ENCODE measurements at places on chromosomes 11 and 22.

DNA sequence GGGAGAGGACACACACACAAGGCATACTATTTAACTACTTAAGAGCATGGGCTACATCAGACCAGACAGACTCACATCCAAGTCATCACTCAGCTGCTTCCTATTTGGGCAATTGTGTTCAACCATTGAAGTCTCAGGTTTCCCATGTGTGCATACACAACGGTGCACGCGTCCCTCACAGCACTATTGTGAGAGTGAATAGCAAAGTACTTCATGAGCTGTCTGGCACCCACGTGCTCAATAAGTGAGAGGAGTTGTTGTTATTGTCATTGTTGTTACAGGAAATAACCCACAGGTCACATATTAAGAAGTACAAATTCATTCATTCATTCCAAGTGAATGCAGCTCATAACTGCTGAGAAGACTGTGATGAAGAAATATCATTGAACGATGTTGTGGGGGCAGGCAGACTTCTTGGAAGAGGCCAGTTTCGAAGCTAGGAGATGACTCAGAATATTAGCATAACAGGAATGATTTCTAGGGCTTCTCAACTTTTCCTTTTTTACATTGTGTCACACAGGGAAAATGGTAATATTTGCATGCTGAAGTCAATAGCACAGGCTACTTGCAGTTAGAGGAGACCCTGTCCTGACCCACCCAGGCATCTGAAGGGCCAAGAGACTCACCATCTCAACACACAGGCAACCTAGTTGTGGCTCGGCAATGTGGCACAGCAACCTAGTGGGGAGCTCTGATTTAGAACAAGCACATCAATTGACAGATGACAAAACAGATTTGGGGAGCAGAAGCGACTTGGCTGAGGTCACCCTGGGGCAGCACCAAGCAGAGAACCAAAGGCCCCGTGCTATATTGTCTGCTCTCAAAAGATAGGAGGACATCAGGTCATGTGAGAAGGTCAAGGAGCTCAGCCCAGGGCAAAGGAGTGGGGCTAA, 606.0 kb downstream of the BUD13 start:
- no peak for DNase-seq

GRCh38 chr11:68326334-68327215, 14.2 kb downstream of the LRP5 start:
- DNase-seq: no peak

- no peak for DNase-seq
Measured at GRCh38 chr11:109697140-109697843, 275.3 kb downstream of the C11orf87 start.

DNA sequence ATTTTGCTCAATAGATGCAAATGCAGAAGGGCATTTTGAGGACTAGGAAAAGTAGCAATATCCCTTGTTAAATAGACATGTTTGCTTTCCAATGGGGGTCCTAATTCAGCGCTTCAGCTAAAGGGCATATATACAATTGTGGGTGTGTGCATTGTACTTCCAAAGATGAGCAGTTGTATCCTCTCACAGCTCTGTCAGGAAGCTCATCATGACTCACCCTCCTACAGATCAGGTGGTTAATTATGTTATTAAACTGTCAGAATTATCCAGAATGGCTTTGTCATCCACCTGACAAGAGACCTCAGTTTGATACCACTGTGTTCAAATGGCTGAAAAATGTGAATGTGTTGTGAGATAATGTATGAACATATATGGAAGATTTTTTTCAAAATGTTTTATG, 252.2 kb upstream of the MTNR1B start:
- no peak for DNase-seq

DNA sequence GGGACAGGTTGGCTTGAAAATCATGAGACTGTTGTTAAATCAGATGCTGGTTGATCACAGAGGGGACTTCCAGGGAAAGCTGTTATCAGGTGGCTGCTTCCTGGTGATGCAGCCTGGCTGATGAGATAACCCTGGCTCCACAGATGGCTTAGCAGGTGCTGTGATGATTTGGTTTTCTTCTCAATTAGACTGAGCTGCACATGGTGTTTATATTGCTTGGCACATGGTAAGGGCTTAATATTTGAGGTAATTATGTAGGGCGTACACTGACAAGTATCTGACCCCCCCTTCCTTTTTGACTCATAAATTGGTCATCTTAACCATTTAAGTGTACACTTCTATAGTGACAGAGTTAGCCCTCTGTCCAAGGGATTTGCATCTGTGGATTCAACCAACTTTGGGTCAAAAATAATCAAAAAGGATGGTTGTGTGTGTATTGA, 7.0 kb downstream of the RPS3 start:
- DNase-seq: no peak

- no peak for DNase-seq
Measured at GRCh38 chr11:33769542-33769941, 4.8 kb downstream of the FBXO3 start.

GRCh38 chr11:110710628-110711381, 1.4 kb downstream of the ARHGAP20 start:
- DNase-seq: no peak

DNA sequence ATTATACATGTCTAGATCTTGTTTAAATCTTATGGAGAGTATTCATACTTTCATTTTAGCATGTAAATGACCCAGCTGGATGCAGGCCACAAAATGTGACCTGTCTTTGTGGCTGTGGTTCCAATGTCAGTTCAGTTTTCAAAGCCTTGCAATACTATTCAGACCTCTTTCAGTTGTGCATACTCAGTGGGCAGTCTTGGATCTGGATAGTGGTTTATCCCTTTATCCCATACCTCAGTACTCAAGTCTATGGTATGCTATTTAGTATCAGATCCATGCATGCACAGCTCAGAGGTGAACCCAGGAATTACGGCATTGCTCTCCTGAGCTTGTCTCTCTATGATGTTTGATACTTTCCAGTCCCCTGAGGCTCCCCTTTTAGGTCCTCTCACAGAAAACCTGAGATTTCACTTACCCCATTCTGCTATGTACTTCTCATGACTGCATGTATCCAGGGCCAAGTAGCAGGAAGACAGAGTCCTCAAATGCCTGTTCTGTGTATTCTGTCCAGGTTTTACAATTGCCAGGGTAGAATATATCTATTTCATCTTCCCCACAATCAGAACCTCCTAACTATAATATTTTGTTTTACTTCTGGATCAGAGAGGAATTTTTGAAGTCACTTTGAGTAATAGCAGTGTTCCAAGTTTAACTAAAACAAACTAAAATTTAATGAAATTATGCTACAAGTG, 6.9 kb upstream of the P4HA3 start:
- DNase-seq: no peak

DNA sequence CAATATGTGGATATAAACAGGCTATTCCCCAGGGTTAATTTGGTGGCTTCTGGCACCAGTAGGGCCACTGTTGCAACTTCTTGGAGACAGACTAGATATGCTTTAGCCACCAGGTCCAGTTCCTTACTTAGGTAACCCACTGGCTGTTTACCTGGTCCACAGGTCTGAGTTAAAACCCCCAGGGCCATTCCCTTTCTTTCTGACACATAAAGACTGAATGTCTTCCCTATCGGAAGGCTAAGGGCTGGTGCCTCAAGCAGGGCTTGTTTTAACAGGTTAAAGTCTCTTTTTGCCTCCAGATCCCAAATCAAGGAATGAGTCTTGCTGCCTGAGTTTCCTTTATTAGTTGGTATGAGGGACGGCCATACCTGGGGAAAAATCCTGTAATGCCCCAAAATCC, 1052.7 kb upstream of the CNTN5 start:
- no peak for DNase-seq

- DNase-seq: no peak
Measured at GRCh38 chr11:76523786-76524436, 79.1 kb downstream of the EMSY start.

- DNase-seq: no peak
Measured at GRCh38 chr11:93389737-93390136, 59.2 kb downstream of the DEUP1 start.

DNA sequence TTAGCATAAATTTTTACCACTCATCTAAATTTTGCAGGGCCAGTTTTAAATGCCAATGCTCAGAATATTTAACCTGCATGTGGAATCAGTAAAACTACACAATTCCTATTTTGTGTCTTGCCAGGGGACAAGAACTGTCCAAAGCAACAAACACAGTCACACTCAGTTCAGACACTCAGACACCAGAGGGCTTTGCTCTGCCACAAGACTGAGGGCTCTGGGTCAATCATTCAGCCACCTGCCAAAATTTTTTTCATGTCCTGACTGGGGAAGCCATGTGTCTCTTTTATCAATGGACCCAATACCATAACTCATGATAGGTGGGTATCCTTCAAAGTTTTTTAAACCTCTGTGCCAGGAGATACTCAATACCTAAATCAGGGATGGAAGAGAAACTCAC, 304.0 kb upstream of the ANO3 start:
- no peak for DNase-seq

GRCh38 chr11:18264677-18265555, 1.1 kb upstream of the SAA1 start:
- no peak for DNase-seq

- DNase-seq: no peak
Measured at GRCh38 chr11:66861774-66862558, 5.1 kb downstream of the LRFN4 start.

GRCh38 chr11:91796999-91797398, 427.6 kb upstream of the FAT3 start:
- DNase-seq: no peak

DNA sequence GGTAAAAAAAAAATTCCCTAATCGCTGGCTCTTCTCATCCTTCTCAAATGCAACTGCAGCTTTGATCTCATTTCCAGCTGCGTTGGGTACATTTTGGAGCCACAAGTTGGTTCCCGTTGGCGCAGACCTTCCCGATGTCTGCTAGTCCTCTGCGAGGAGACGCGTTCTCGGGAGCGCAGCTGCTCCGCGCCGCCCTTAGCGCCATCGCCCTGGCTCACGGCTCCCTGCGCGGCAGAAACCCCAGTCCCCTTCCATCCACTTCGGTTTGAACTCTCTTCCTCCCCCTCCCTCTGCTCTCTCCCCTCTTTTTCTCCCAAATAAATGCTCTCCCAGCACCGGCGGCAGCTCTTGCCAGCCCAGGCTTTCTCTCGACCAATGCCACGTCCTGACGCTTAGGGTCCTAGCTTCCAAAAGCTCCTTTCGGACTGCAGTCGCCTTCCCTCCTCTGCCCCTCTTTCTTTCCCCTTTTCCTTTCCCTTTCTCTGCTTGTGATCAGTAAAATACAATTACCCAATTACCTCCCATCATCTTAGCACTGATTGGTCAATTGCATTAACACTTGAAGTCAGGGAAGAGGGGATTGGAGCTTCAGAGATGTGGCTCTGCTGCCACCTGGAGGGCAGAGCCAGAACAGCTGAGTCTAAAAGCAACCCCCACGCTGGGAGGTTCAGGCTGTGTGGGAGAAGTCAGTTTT, 1165.7 kb downstream of the LRRC4C start:
- no peak for DNase-seq

GRCh38 chr11:130247319-130247718, 67.4 kb downstream of the ZBTB44 start:
- no peak for DNase-seq

- DNase-seq: no peak
Measured at GRCh38 chr11:121681550-121682268, 228.9 kb upstream of the SORL1-AS1 start.

DNA sequence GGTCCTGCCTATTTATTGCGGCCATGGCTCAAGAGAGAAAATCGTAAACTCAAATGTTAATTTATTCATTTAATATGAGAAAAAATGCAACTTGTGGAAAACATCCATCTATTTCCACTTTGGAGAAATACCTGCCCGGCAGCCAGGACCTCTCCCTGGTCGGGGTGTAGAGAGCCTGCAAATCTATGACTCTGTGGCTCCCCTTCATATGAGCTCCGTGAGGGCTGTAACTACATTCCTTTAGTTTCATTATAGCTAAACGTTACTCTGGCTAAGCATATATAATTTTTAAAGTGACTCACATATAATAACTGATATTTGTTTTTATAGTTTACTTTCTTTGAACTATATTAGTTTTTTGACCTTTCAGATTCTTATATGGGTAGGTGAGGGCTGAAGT, 857.8 kb upstream of the FAT3 start:
- no peak for DNase-seq

DNA sequence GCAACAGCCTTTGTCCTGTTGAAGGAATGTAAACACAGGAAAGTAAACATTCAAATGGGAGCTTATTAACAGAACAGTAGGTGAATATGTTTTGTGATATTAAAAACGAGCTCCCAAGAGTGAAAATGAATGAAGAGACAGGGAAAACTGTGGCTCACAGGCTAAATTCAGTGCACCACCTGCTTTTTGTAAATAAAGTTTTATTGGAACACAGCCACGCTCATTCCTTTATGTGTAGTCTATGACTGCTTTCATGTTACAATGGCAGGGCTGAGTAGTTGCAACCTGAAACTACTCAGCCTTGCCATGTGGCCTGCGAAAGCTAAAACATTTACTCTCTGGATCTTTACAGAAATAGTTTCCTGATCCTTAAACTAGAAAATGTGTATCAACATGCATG, 136.9 kb downstream of the MYO18B start:
- no peak for DNase-seq

DNA sequence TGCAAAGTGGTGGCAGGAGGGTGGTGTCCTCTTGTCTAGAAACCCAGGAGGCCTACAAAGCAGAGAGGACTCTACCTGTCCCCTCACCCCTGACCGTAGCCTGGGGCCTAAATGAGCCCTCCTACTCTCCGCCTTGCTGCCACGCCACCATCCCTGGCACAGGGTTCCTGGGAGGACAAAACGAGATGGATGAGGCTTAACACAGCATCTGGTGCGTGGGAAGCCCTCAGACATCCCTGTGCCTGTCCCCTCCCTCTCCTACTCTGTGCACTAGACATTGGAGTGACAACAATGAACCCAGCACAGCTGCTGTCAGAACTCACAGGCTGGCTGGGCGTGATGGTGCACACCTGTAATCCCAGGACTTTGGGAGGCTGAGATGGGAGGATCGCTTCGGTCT, 36.4 kb upstream of the DKK3 start:
- no peak for DNase-seq

- DNase-seq: no peak
Measured at GRCh38 chr11:68692115-68692514, 7.8 kb downstream of the GAL start.

GRCh38 chr22:28155808-28156207, 236.8 kb upstream of the PITPNB start:
- no peak for DNase-seq

GRCh38 chr11:63551889-63552266, 11.3 kb downstream of the PLAAT2 start:
- no peak for DNase-seq
